ENCODE measurements at places on chromosomes 6 and 20.

DNA sequence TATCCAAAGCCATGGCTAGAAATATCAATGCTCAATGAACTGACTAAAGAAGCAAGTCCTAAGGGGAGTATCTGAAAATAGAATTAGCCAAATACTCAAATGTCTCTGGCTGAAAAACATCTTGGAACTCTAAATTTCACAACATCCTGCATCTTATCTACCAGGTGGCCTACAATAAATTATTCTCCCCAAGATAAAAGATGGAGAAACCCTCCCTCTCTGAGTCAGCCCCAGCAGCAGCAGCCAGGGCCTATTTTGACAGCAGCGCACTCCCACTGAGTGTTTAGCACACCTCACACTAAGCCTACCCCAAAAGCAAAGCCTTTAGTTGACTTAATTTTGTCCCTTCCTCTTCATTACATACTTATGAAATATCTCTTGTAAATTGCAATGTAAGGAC is 5.9 kb downstream of the CALHM6 start:
- no peak for DNase-seq

GRCh38 chr6:150588888-150589499 is 10.7 kb upstream of the PLEKHG1 start:
- no peak for DNase-seq

- DNase-seq = no peak
These were observed 100.9 kb downstream of the PREP start for GRCh38 chr6:105301756-105302616.

DNA sequence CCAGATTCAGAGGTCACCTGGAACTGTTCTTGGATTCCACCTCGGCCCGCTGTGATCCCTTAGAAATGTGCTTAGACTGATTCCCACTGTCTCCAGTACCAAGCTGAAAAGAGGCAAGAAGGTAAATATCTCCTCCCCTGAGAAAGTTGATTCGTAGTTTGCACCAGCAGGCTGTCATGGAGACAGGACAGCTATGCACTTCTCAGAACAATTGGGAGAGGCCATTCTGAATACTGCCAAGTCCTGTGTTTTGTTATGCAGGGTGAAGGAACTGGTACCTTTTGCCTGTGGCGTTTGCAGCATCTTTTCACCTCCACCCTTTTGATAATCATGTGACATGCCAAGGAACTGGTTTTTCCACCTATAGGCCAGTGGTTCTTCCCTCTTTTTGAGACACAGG is 58.2 kb upstream of the RNGTT start:
- DNase-seq = no peak

DNA sequence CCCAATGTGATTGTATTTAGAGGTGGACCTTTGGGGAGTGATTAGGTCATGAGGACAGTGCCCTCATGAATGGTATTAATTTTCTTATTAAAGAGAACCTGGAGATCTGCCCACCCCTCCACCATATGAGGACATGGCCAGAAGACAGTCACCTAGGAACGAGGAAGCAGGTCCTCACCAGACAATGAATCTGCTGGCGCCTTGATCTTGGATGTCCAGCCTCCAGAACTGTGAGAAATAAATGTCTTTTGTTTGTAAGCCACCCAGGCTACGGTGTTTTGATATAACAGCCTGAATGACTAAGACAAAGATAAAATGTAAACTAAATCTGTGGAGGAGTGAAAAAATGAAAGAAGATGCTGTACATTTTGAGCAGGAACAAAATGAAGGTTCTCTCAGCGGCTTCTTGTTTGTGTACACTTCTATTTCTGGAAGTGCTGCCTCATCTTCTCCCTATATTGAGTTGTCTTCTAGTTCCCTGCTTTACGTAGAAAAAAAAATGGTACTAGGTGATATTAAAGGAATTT is 1.5 kb upstream of the IPCEF1 start:
- no peak for DNase-seq

Data from brain microvascular endothelial cell (primary cell).